ENCODE measurements at places on chromosomes 11 and 22.

DNA sequence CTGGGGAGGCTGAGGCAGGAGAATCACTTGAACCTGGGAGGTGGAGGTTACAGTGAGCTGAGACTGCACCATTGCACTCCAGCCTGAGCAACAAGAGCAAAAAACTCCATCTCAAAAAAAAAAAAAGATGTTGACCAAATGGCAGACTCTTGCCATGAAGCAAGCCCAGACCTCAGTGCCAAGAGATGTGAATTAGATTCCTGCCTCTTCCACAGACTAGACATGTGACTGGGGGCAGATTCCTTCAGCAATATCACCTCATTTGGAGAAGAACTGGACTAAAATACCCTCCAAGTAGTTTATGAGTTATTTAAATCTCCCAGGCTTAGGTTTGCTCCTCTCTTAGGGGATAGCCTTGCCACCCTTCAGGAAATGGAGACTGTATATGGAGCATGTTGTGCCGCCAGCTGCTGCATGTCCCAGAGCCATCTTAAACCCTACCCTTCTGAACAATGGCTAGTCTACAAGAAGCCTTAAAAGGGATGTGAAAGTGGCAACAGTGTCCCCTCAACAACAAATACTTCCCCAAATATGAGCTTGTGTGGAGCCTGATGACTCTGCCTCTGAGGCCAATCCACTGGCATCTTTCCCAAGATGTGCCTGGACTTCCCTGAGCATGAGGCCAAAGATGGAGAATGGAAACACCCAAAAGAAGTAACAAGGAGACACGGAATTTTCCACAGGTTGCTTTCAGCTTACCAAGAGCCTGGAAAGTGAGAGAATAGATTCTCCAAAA, 763 bp upstream of the MS4A7 start:
- no peak for DNase-seq

DNA sequence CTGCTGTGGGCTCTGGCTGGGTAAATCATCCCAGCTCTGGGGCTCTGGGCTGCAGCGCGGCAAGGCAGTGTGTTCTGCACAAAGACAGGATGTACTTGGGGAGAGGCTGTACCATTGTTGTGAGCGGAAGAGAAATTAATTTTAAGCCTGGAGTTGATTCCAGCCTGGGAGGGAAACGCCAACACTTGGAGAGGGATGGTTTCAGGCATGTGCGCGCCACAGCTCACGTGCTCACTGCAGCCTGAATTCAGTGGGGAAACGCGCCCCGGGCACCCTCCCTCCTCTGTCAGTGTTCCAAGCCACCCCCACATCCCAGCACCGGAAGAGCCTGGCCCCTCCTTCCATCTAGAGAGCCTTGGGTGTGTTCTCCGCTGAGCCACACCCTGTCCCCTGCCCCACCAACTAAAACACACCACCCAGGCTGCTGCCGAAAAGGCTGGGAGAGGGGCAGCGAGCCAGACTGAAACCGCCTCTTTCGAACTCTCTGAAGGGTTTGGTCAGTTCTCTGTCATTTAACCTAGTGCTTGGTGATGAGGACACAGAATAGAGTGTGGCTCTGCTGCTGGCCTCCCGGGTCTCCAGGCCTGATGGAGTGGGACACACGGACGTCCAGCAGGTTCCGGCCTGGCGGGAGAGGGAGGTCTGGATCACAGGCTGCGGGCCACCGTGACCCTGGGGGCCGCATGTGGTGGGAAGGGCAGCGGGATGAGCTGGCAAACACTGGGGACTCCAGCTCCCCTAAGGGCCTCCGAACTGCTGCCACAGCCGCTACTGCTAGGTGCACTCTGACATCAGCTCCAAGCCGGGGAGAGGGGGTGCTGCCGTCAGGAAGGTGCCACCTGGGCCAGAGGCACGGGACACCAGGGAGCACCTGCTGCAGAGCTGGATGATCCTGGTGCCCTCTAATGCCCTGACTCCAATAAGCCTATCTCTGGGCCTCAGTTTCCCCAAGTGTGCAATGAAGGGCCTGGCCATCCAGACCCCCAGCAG, 230.8 kb downstream of the CTTN start:
- DNase-seq = no peak

GRCh38 chr11:57473285-57473841, 13.0 kb downstream of the RTN4RL2 start:
- no peak for DNase-seq

GRCh38 chr11:15783619-15784018, 572.7 kb downstream of the SOX6 start:
- no peak for DNase-seq

DNA sequence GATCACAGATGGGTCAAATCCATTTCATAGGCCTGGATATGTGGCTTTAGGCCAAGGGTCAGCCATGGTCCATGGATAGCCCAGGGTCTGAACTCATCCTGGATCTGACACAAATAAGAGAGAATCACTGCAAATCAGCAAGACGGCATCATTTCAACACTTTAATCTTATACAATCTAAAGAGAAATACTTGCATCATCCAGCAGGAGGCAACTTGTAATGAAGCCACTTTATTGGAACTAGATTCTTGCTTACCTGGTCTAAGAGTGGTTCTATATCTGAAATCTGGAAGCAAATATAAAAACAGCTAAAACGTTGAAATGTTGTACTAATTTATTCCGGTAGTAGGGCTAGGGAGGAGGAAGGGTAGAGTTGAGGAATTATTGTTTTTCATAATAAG, 870.1 kb downstream of the JRKL start:
- no peak for DNase-seq

- no peak for DNase-seq
Observed at GRCh38 chr11:95832763-95833162, 42.5 kb downstream of the CEP57 start.

- no peak for DNase-seq
Observed at GRCh38 chr11:12591706-12592105, 82.5 kb upstream of the TEAD1 start.

DNA sequence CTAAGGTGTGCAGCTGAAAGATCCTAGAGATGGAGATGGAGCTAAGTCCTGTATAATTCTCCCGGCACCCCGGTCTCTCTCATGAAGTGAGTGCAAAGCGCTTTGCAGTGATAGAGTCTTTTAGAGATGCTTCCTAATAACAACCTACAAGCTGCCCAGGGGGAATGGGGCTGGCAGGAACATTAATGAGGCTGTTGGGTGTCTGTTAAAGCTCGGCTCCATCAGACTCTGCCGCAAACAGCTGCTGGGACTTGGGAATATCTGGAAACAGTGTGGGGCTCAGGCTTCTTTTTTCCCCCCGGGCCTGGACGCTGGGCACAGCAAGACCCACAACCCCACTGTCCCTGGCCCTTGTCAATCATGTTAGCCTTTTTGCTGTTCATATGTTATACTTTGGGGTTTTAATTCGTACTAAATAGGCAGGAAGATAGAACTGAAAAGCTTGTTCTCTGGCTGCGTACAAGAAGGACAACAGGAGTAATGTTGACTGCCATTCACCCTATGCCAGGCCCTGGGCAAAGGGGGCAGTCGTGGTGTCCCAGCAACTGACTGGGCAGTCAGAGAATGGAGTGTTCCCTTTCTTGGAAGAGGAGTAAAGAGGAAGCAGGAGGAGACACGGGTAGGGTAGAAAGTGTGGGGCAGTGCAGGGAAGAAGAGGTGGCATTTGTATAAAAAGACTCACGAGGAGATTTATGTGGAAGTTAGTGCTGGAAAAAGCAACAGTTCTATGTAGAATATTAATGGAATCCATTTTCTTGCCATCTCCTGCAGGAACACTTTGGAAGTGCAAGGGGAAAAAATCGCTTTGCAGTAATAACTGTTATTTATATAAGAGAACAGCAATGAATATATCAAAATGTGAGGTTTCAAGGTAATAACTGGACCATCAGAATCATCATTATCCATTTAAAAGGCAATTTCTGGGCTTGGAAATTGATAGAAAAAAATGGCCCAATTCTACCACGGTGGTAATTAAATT, 232.8 kb downstream of the GRIK4 start:
- DNase-seq = no peak

DNA sequence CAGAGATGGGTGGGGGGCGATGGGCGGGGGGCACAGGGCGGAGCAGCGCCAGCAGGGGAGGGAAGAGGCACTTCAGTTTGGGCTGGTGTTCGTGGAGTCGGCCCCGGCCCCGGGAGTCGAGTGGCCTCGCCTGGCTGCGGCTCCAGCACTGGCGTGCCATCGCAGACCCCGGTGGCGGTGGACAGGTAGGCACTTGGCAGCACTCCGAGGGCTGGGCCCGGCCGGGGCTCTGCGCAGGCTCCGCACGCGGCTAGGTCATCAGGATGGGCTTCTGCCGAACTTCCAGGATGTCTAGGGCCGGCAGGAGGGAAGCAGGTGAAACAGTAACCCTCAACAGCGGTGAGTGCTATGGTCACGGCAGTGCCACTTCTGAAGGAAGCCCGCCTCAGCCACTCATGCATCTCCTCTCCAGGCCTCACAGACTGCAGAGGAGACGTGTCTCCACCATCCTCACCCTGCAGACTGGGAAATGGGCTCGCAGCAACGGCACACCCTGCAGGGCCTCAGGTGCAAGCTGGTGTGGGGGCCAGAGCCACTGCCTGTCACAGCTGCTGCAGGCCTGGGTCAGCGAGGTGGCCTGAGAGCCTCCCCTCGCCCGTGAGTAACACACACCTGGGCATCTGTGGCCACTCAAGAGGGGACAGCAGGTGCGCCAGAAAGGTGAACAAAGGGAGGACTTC, 33.3 kb downstream of the NUP50 start:
- DNase-seq = no peak

DNA sequence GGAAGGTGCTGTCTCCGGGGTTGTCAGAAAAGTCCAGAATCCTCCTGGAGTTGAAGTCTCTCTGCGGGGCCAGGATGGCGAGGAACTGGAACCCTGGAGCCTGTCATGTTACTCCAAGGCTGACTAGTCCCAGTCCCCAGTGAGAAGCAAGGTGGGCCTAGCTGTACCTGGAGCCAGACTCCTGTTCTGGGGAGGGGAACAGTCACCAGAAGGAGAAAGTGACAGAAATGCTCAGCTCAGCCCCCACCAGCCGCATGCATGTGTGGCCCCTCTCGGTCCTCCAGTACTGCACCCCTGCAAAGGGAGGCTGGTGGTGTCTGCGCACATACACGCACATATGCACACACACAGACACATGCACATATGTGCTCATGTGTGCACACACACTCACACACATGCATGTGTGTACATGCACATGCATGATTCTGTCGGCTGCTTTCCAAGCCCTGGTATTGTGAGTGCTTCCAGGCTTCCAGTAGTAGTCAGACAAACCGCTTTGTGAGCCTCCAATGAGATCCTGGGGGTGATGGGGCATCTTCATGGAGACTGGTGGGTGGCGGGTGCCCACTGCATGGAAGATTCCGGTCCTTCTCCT, 54.3 kb downstream of the RTL6 start:
- DNase-seq = no peak

GRCh38 chr11:99865951-99866350, 821.1 kb upstream of the ARHGAP42 start:
- no peak for DNase-seq

GRCh38 chr22:24305260-24305692, 34.6 kb downstream of the SPECC1L start:
- DNase-seq = no peak

DNA sequence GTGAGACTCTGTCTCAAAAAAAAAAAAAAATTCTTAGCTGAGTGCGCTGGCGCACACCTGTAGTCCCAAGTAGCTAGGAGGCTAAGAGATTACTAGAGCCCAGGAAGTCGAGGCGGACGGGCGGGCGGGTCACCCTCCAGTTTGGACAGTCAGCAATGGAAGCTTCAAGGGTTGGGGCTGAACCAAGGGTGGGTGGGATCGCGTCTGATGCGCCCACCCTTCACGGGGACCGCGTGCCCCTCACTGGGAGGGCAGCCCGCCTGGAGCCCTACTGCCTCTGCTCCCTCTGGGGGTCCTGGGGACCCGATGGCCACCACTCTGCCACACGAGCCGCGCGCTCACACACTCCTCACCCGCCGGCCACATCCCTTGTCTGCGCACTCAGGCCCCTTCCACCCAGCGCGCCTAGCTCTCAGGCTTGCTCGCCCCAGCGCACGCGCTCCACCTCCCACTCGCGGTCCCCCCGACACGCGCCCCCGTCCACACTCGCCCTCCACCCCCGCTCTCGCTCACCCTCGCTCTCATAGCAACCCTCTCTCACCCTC, 494 bp downstream of the CHID1 start:
- no peak for DNase-seq

DNA sequence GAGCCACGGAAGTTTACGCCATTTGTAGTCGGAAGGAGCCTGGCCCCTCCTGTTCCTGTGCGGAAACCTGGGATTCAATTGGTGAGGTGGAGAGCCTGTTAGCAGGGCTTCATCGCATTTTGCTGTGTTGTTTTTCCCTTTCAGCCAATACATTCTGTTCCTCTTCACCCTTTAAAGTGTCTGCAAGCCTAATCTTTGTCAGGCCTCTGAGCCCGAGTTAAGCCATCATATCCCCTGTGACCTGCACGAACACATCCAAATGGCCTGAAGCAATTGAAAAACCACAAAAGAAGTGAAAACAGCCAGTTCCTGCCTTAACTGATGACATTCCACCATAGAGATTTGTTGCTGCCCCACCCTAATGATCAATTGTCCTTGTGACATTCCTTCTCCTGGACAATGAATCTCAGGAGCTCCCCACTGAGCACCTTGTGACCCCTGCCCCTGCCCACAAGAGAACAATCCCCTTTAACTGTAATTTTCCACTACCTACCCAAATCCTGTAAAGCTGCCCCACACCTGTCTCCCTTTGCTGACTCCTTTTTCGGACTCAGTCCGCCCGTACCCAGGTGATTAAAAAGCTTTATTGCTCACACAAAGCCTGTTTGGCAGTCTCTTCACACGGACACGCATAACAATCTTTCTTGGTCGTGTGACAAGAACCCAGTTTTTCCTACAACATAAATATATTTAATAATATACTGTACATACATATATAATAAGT, 37.1 kb upstream of the MMP12 start:
- DNase-seq = no peak

DNA sequence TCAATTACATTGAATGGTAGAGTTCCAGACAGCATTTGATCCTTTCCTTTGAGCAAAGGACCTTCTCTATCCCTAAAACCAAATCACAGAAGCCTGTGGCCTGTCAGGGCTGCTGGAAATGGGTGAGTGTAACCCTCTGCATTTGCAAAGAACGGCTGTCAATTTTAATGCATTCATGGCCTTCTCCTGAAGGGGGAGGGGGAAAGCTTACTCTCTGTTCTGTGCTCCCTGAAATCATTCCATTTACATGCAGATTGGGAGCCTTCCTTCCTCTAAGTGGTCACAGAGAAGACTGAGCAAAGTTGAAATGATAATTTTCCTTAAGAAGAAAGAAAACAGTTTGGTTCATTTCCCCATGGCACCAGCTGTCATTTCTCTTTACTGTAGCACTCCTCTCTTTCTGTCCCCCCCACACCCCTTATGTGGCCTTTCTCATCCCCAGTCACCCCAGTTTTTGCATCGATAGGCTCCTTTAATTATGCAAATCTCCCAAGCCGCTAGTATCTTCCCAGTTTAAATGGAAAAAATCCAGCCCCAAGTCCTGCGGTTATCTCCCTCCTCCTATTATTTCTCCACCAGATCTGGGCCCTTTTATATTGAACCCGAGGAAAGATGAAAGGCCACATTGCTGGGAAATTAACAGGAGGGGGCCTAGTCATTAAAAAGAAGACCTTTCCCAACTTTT, 109.4 kb upstream of the KIRREL3 start:
- no peak for DNase-seq

- no peak for DNase-seq
Observed at GRCh38 chr11:67024410-67024809, 1.5 kb downstream of the SYT12 start.

GRCh38 chr11:13105237-13105844, 96.2 kb downstream of the RASSF10 start:
- peak; percentile 84 for DNase-seq
